ENCODE measurements at places on chromosomes 6 and 20. TPM values are rescaled to one million over a fixed set of nuclear protein-coding genes. Genes with fewer than 3 reads are reported as not detected.

Gene RSPH9
- 0.18 TPM for total RNA-seq

Gene OPRM1
- total RNA-seq = not detected

Gene DEFB132
- total RNA-seq = 0.35 TPM

Gene POLR1H
- 14.8 TPM for total RNA-seq

Gene JAG1
- total RNA-seq = 38.1 TPM

Gene PTCHD4
- 2.0 TPM for total RNA-seq

Gene PDE7B
- total RNA-seq = 4.8 TPM

Gene MUCL3
- not detected for total RNA-seq

Gene VTA1
- 43.7 TPM for total RNA-seq

- peak; percentile 43 for DNase-seq
Observed at GRCh38 chr20:25987073-25987927, 290.6 kb upstream of the ZNF337 start.

GRCh38 chr6:144624246-144624645 is 339.1 kb downstream of the UTRN start:
- no peak for DNase-seq

DNA sequence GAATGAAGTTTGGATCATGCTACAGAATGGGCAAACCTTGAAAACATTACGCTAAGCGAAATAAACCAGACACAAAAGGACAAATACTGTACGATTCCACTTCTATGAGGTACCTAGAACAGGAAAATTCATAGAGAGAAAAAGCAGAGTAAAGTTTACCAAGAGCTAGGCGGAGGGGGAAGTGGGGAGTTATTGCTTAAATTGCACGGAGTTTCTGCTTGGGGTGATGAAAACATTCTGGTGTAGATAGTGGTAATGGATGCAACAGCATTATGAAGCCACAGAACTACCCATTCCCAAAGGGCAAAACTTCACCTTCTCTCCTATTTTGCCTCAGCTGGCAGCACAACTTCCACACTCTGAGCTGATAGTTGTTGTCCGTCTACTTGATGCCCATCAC is 6.4 kb upstream of the PDYN start:
- DNase-seq = no peak

GRCh38 chr6:142058551-142059290 is 74.0 kb upstream of the GJE1 start:
- no peak for DNase-seq

GRCh38 chr6:87196275-87196842 is 41.0 kb downstream of the ZNF292 start:
- DNase-seq = no peak

DNA sequence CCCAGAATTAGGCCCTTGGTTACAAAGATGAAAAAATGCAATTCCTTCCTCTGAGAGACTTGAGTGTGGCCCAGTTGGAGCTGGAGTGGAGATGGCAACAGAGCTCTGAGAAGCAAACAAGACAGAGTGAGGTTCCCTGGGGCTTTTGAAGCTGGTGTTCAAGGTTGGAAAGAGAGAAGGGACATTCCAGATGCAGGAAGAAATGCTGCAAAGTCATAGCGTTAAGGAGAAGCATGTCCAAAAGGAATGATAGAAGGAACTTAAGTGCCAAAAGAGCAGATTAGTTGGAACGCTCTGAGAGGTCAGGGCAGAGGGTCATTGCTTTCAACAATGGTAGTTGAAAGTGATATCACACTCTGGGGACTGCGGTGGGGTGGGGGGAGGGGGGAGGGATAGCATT is 251.8 kb downstream of the TBC1D7 start:
- DNase-seq = no peak

DNA sequence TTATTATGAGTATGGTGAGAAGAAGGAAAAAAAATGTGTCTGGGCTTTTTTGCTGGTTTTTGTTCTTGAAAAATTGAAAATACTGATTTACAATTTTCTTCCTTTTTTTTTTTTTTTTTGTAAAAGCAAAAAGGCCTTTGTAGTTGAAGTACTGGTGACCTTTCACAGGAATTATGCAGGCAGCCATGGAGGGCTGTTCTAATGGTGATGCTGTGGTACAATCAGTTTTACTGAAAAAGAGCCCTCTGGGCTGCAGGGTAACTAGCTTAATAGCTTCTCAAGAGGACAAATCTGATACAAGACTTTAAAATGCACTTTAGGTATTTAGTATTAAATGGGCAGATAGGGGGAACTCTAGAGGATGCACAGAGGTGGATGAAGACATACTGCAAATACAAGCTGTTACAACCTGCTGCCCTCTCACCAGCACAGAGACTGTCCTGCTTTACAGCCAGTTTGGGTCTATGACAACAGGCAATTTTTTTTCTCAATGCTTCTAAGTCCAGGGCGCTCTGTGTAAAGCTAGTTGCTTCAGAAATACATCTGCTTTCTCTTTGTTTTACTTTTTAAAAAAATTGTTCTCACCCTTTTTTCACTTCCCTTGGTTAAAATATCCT is 61.6 kb upstream of the HS3ST5 start:
- DNase-seq = no peak

DNA sequence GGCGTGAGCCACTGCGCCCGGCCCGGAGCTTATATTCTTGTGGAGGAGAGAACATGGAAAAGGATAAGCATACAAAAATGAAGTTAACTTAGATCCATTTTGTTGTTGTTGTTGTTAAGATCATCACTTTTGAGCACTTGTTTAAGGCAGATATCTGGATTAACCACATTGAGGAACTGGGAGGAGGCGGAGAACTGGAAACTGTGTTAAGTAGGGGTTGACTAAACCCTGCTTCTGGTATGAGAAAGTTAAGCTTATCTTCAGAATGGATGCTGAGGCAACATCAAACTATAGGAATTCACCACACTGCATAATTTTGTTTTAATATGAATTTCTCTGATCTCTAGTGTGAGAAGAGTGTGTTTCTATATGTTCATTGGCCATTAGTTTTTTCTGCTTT is 57.6 kb downstream of the GCNT2 start:
- no peak for DNase-seq

DNA sequence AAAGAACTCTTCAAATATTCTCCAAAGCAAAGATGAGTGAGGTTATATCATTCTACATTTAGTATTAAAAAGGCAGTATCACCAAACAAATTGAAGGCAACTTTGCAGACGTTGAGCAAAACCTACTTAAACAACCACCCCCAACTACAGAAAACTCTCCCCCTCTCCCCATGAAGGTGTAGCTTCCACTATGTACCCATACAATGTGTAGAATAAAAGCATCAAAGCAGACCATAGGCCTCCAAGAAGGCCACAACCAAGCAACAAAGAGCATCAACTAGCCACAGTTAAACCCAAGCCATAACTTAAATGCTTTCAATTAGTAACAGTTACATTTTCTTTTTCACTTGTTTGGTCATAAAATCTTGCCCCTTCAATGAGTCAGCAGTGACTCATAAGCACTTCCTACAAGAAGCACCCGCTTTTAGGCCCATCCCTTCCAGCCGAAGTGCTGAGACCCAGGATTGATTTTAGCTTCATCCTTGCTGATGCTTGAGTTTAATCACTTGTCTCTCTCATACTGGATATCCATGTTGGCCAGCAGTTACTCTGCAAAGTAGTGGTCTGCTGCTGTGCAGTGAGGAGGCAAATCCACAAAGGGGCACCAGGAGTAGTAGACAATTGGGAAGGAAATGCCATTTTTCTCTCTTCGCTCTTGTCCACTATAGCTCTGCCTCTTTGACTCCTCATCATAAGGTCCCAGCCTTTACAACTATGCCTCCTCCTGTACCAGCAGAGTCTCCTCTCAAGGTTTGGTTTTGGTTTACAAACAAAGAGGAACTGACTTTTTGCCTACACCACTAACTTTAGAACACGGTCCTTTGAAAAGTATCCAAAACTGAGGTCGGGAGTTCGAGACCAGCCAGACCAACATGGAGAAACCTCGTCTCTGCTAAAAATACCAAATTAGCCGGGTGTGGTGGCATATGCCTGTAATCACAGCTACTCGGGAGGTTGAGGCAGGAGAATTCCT is 8.4 kb upstream of the NUP153 start:
- no peak for DNase-seq

DNA sequence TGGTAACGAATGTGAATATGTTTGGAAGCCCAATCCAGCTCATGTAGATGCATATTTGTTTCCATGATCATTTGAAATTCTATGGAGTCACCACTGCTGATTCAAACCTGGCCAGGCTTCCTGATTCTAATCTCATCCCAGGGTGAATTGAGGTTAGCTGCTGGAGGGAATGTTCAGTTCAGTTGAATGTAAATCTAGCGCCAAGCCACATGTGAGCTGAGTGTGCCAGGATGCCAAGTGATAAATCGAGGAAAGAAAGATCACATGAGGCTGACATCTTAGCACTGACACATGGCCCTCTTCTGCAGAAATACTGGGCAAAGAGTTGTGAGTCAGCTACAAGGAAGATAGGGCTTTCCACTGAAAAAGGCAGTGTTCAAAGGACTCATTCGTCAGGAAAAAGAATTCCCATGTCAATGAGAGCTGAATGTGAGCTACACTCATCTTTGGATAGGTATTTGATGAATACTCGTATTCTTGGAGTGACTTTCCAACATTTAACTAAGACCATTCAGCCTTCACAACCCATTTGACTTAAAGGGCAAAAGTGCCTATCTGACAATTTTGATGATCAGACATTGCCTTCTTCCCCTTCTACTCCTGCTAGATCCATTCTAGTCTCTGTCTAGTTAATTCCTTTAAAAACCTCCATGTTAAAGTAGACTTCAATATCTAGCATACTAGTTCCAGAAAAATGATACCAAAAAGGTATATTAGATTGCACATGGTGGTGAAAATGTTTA is 172.1 kb downstream of the MTFR2 start:
- DNase-seq = no peak

DNA sequence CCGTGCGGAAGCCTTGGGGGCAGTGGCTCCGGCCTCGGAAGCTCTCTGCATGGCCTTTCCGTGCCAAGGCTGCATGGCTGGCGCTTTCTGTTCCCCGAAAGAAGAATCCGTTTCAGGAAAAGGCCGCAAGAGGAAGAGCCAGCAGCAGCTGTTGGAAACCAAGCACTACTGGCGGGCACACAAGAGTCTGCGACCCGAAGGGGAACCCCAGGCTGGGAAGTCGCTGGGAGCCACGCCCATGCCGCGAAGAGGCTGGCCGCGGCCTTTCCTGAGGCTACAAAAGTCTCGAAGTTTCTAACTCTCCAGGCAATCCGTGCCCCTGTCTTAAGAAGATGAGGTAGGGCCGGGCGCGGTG is at the start of gene CGAS:
Gene CGAS (minus strand): TSS at position 191 of the 355 bp plus-strand sequence. CDS start 116 bp downstream, at position 75.
- DNase-seq = peak; percentile 83

- no peak for DNase-seq
Observed at GRCh38 chr20:62831854-62832211, 15.0 kb downstream of the COL9A3 start.

DNA sequence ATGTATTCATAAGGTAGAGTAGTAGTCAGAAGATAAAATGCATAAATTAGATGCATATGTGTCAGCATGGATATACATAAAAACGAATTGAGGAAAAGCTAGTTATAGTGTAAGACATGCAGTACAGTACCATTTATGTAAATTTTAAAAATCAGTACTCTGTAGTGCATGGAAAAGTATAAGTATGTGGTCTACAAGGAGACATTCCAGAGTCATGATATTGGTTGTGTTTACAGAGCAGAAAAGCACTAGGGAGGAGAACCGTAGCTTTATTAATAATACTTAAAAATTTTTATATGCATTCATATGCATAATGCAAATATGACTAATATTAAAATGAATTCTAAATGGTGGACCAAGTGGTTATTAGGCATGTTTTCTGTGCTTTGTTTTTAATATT is 220.0 kb downstream of the ZFAND3 start:
- no peak for DNase-seq

DNA sequence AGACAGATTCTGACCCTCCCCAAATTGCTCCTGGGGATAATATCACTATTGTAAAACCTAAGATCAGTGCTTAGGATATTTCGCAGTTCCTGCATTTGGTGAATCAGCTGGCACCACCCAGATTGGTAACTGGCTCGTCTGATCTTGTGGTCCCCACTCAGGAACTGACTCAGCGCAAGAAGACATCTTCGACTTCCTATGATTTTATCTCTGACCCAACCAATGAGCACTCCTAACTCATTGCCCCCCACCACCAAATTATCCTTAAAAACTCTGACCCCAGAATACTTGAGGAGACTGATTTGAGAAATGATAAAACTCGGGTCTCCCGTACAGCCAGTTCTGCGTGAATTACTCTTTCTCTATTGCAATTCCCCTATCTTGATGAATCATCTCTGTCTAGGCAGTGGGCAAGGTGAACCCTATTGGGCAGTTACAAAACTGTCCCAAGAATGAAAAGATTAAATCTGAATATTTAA is 55.7 kb upstream of the PRND start:
- DNase-seq = no peak

- DNase-seq = no peak
Observed at GRCh38 chr6:28683945-28684538, 158.4 kb downstream of the GPX5 start.

DNA sequence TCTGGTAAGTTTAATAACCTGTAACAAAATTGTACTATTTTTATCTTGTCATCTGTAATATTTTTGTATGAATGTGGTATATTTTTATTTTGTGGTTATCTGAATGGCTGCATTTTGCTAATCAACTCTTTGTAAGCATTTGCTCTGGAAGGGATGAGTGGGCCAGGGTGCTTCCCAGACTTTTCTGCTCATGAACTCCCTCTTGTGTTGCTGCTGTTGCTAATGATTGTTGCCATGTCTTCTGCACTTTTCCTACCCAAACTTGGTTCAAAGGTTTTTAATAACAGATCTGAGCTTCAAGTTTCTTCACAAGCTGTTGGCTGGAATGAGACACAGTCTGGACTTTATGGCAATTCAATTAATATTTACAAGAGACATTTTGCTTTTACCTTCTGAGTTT is 1005.7 kb downstream of the HACE1 start:
- DNase-seq = no peak

GRCh38 chr6:72975352-72975752 is 249.9 kb downstream of the KHDC1L start:
- DNase-seq = no peak

DNA sequence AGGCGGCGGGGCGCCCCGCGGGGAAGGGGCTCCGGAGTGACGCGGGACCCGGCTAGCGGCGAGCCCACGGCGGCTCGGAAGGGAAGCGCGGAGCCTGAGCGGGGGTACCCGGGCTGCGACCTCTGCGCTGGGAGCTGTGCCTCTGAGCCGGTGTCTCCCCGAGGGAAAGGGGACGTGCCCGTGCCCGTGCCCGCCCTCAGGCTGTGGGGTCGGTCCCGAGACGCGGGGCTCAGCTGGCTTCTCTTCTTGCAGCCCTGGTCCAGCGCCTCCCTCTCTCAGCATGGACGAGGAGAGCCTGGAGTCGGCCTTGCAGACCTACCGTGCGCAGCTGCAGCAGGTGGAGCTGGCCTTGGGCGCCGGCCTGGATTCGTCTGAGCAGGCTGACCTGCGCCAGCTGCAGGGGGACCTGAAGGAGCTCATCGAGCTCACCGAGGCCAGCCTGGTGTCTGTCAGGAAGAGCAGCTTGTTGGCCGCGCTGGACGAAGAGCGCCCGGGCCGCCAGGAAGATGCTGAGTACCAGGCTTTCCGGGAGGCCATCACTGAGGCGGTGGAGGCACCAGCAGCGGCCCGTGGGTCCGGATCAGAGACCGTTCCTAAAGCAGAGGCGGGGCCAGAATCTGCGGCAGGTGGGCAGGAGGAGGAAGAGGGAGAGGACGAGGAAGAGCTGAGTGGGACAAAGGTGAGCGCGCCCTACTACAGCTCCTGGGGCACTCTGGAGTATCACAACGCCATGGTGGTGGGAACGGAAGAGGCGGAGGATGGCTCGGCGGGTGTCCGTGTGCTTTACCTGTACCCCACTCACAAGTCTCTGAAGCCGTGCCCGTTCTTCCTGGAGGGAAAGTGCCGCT is 686 bp downstream of the ZGPAT start:
- no peak for DNase-seq
